Right kidney (tissue), 9 donors: ENCODE measurements at places on chromosomes 6 and 20.

- DNase-seq, result no peak
Measured at GRCh38 chr6:11346516-11346915, 114.0 kb upstream of the NEDD9 start.

DNA sequence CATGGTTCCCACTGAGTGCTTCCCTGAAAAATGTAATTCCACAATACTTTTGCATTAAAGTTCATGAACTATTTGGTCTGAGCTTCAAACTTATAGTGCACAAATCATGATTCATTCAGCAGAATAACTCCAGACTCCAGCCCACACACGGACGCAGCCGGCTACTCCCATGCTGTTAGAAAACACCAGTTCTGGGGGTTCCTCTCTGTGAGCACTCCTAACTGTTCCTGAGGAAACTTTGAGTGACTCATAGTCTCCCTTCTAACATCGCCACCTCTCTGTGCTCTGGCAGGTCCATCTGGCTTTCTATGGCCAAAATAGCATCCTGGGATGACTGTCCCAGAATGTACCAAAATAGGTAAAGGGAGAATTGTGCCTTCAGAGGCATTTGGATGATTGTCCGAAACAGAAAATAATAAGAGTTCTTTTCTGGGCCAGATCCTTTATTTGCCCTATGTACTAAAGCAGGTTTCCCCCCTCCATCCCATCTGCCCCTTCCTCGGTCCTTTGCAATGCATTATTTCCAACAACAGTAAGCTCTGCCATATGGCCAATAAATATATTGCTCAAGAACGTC lies 32.3 kb upstream of the LY86 start:
- DNase-seq, result no peak

DNA sequence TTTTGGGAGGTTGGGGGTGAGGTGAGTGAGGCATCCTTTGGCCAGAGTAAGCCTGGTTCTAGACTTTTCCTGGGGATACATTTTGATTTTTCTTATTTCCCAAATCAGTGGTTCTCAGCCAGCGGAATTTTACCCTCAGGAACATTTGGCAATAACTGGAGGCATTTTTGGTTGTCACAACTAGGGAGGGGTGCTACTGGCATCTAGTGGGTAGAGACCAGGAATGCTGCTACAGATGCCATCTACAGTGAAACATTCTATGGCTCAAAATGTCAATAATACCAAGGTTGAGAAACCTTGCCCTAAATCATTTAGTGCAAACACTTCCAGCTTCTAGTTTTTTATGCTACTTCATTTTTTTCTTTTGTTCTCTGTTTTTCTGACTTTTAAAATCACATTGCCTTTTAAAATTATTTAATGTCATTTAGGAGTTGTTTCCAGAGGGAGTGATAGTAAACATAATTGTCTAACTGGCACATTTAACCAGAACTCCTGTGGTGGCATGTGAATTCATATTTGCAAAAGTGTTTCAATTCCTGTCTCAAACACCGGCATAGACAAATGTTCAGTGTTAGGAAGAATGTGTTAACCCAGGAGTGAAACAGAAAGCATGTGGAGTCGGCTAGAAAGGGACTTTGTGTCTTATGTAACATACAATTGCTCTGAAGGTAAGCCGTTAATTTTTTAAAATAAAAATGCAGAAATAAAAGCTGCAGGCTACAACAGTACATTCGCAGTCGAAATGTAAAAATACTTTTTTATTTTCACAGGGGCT lies 59.0 kb downstream of the QRSL1 start:
- DNase-seq, result no peak

- DNase-seq, result no peak
Measured at GRCh38 chr20:44160133-44160532, 26.9 kb downstream of the JPH2 start.

DNA sequence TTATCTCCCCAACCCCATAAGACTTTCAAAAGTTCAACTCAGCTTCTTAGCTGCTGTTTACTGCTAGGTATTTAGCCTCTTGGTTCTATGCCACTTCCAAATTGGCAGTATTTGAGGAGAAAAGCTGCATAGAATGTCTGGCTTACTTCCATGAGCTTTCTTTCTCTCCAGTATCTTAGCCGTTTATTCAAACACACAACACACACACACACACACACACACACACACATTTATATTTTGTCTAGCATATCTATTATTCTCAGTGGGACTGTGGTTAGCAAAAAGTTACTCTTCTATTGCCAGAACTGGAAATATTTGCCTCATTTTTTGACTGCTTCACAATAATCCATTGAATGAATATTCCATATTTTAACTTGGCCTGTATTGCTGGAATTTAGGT lies 634.2 kb upstream of the IMPG1 start:
- no peak for DNase-seq

DNA sequence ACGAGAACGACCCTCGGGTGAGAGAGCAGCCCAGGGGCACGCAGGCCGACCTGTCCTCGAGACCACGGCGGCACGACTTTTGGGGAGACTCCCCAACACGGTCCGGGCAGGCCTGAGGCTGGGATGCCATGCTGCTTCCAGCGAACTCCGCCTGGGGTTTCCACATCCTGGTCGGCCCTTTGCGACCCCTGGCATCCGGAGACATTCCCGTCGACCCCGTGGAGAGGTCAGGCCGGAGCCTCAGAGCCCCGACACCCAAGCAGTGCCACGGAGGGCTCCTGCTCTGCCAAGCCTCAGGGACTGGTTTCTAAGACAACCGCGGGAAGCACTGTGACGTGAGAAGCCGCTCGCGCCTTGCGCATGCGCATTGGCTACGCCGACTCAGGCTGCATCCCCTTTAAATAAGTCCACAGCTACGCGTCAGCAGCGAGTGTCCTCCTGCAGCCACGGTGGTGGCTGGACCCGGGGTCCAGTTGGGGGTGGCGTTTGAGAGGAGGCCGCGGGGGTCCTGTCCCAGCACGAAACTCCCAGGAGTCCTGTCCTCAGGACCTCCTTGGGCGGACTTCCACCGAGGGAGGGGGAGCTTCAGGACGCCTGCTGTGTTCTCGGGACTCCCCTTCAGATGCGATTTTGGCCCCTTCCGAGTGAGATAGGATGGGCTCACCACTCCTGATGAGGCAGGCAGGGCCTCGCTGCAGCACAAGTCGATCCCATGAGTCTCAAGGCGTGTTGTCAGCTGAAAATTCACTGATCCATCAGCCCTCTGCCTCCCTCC lies 1089.3 kb upstream of the DEFB115 start:
- no peak for DNase-seq

GRCh38 chr20:36644706-36645095 lies 1.3 kb downstream of the SLA2 start:
- DNase-seq, result no peak

GRCh38 chr6:87351583-87351982 lies 7.0 kb downstream of the C6orf163 start:
- no peak for DNase-seq

GRCh38 chr6:133326584-133326983 lies 85.4 kb downstream of the EYA4 start:
- no peak for DNase-seq

- DNase-seq, result no peak
Measured at GRCh38 chr6:153167061-153167891, 36.2 kb upstream of the RGS17 start.

- DNase-seq, result no peak
Measured at GRCh38 chr20:13262671-13263360, 41.7 kb downstream of the ISM1 start.

DNA sequence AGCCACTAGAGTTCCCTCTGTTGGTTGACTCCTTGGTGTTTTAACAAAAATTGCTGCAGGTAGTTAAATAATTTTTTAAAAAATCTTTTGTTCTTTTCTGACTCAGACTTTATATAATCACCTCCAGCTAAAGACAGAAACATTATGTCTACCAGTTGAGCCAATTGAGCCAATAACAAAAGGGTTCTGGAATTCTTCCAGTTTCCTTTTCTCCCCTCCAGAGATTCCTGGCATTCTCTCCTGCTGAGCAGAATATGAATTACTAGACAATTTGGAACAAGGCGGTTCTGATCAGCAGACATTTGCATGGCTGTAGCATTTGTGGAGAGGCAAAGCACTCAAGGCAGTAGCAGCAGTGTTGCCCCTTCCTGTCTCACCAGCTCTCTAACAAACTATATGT lies 144.0 kb upstream of the SLC35B3 start:
- no peak for DNase-seq

DNA sequence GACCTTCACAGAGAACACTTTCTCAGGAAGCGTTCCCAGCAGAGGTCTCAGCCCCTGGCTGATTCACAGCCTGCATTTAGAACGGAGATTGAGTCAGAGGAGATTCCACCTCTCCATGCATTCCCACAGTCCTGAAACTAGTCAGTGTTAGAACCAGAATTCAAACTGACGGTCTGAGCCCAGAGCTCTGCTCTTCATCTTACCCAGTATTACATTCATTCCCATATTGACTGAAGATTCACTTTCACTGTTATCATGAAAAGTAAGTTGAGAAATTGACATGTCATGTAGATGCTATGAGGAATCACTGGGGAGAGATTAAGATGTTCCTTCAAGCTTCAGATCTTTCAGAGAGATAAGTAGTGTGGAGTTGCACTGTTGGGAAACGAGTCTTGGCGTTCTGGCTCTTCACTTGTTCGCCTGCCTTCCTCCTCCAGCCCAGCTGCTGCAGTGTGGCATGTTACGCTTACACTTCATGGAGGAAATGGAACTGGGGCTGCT lies 28.3 kb downstream of the MAS1 start:
- no peak for DNase-seq

DNA sequence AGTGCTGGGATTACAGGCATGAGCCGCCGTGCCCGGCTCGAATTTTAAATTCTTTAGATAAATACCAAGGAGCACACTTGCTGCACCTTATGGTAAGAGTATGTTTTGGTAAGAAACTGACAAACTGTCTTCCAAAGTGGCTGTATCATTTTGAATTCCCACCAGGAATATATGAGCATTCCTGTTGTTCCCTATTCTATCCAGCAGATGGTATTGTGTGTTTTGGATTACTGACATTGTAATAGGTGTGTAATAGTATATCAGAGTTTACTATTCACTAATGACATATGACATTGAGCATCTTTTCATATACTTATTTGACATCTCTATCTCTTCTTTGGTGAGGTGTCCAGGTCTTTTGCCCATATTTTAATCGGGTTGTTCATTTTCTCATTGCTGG lies 40.5 kb downstream of the TGM6 start:
- no peak for DNase-seq

- no peak for DNase-seq
Measured at GRCh38 chr6:22124756-22125155, 172.1 kb downstream of the PRL start.

DNA sequence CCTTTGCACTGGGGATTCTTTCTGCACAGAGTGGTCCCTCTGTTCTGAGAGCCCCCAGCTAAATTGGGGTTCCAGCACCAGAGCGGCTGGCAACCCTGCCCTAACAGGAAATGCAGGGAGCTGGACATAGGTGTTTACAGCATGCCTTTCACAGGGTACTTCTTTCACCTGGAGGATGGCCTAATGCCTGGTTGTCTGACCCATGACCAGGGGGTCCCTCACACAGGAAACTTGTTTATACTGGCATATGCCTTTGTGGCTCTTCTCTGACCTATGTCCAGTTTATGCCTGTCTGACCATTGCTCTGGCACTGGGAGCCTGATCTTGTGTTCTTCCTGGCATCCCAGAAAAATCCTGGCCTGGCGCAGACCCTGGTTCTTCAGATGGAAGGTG lies 66.1 kb downstream of the AFG1L start:
- DNase-seq, result no peak

DNA sequence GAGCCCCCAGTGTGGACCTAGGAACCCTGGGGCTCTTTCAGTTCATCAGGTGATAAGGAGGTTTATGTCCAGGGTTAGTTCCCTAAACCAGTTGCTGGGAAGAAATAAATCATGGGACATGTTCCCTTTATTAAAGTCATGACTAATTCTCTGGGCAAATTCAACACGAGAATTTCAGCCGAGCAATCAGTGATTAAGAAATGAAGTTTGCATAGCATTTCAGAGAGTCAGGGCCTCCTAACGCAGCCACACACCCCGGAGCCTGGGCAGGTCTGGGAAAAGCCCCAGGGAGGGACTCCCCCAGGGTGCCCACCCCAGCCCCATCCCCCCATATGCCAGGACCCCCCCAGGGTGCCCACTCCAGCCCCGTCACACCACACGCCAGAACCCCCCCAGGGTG lies 20.1 kb downstream of the SLCO4A1 start:
- no peak for DNase-seq

GRCh38 chr20:37990571-37991151 lies 42.6 kb downstream of the TTI1 start:
- DNase-seq, result no peak

DNA sequence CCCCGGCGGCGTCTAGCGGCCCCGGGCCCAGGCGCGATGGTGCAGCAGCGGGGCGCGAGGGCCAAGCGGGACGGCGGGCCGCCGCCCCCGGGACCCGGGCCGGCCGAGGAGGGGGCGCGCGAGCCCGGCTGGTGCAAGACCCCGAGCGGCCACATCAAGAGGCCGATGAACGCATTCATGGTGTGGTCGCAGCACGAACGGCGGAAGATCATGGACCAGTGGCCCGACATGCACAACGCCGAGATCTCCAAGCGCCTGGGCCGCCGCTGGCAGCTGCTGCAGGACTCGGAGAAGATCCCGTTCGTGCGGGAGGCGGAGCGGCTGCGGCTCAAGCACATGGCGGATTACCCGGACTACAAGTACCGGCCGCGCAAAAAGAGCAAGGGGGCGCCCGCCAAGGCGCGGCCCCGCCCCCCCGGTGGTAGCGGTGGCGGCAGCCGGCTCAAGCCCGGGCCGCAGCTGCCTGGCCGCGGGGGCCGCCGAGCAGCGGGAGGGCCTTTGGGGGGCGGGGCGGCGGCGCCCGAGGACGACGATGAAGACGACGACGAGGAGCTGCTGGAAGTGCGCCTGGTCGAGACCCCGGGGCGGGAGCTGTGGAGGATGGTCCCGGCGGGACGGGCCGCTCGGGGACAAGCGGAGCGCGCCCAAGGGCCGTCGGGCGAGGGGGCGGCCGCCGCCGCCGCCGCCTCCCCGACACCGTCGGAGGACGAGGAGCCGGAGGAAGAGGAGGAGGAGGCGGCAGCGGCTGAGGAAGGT lies 715 bp downstream of the SOX12 start:
- DNase-seq, result peak; percentile 87

DNA sequence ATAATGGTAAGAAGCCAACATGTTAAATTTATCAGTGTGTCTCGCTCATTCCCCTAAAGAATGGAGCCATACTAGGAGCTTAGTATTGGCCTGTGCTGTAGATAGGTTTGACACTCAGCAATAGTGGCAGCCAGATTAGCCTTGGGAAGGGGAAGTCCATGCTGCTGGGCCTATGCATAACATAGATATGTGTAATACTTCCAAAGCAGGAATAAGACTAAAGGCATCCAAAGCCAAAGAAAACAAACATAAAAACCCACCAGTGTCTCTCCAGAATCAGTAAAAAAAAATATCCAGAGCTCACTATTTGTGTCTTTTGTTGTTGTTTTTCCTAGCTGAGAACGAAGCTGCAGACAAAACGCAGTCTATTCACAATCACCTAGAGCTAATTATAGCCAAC lies 104.2 kb upstream of the STXBP5 start:
- no peak for DNase-seq

- no peak for DNase-seq
Measured at GRCh38 chr6:144405163-144405562, 120.0 kb downstream of the UTRN start.

- no peak for DNase-seq
Measured at GRCh38 chr6:109055771-109056235, 38.8 kb downstream of the SESN1 start.

GRCh38 chr6:79455446-79455845 lies 81.8 kb downstream of the LCA5 start:
- DNase-seq, result no peak

GRCh38 chr6:142246960-142247359 lies 54.8 kb upstream of the ADGRG6 start:
- no peak for DNase-seq

GRCh38 chr20:63828124-63828523 lies 2.9 kb downstream of the ZBTB46 start:
- DNase-seq, result no peak

- no peak for DNase-seq
Measured at GRCh38 chr6:167669870-167670802, 156.6 kb upstream of the AFDN start.
